Small intestine (tissue), 16 donors: ENCODE measurements at places on chromosomes 11 and 22.

DNA sequence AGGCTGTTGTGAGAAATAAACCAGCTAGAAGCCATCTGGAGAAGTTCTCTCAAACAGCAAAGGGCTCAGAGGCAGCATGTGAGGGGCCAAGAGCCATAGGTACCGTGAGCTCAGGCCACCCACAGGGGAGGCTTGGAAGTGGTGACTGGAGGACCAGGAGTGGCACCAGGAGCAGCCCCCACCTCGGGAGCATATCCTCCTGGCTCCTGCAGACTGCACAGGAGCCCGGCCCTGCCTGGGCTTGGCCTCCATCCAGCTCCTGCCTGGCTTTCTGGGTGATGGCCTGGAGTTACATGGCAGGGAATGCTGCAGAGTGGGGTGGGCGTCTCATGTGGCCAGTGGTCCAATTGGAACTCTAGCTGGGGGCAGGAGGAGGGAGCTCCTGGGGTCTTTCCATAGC lies 4.2 kb upstream of the MPPED1 start:
- peaks cover 19% of the 10 kb centered on the region for H3K27me3 ChIP-seq
- no peak overlapping the region for H3K4me3 ChIP-seq
- H3K27ac ChIP-seq: no peak overlapping the region
- no peaks in the 10 kb centered on the region for H3K36me3 ChIP-seq
- DNase-seq: no peak
- no peaks in the 10 kb centered on the region for H3K4me1 ChIP-seq

- H3K27me3 ChIP-seq: no peaks in the 10 kb centered on the region
- H3K36me3 ChIP-seq: no peaks in the 10 kb centered on the region
- DNase-seq: no peak
- no peak overlapping the region for H3K4me3 ChIP-seq
- H3K4me1 ChIP-seq: peaks cover 23% of the 10 kb centered on the region
These were observed 17.0 kb downstream of the THY1 start for GRCh38 chr11:119406005-119406404.

GRCh38 chr11:101617735-101618332 lies 34.0 kb upstream of the TRPC6 start:
- H3K4me3 ChIP-seq: no peak overlapping the region
- no peak for DNase-seq
- no peak overlapping the region for H3K27ac ChIP-seq

- H3K36me3 ChIP-seq: no peaks in the 10 kb centered on the region
- no peaks in the 10 kb centered on the region for H3K27me3 ChIP-seq
- H3K4me3 ChIP-seq: no peak overlapping the region
- no peak for DNase-seq
- no peak overlapping the region for H3K27ac ChIP-seq
These were observed 32.9 kb downstream of the SMCO4 start for GRCh38 chr11:93510196-93510873.

DNA sequence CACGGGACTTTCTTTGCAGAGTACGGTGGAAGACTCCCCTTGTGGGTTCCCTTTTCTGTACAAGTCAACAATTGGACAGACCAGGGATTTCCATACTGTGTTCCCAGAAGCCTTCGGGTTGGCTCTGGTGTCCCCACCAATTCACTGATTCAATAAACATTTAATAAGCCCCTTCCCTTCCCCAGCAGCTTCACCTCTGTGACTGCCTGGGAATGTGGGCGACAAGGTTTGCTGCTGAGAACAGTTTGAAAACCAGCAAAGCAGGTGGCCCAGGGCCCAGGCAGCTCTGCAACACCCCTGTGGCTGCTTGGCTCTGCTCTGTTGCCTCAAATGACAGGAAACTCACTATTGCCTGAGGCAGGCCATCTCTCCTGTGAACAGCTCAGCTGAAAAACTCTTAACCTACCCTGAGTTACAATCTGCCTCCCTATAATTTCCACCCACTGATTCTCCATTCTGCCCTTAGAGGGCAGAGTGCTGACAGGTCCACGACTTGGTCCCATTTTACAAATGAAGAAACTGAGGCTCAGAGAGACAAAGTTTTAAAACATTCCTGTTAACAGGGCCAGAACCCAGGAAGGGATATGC lies 10.4 kb downstream of the ADORA2A start:
- peaks cover 2% of the 10 kb centered on the region for H3K36me3 ChIP-seq
- DNase-seq: no peak

DNA sequence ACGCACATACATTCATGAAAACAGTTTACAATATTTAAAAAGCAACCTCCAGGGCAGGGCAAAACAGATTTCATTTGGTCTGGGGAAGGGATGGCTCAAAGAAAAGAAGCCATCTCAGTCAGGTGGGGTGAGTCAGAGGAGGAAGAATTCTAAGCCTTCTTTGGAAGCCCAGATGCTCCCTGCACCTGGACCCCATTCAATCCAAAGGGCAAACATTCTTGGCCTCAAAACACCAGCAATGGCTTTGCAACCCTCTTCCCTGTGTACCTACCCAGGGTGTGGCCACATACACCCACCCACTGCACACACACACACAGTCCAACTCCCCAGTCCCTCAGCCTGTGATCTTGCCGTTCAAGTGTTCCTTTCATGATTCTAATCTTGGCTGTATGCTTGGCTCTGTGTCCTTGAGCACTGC lies 2.0 kb downstream of the KCNE3 start:
- peak overlapping the region; percentile 86 for H3K27ac ChIP-seq
- H3K4me3 ChIP-seq: no peak overlapping the region
- H3K36me3 ChIP-seq: no peaks in the 10 kb centered on the region
- DNase-seq: peak; percentile 83
- H3K27me3 ChIP-seq: no peaks in the 10 kb centered on the region

- no peak for DNase-seq
- no peaks in the 10 kb centered on the region for H3K4me1 ChIP-seq
- H3K4me3 ChIP-seq: no peak overlapping the region
- H3K27ac ChIP-seq: no peak overlapping the region
- H3K27me3 ChIP-seq: no peaks in the 10 kb centered on the region
These were observed 16.4 kb downstream of the NRIP3 start for GRCh38 chr11:8987446-8987845.

GRCh38 chr11:102276362-102276761 lies 40.9 kb upstream of the BIRC3 start:
- no peak for DNase-seq
- H3K4me3 ChIP-seq: no peak overlapping the region
- no peaks in the 10 kb centered on the region for H3K36me3 ChIP-seq
- H3K27ac ChIP-seq: no peak overlapping the region
- peaks cover 6% of the 10 kb centered on the region for H3K4me1 ChIP-seq

GRCh38 chr11:2533587-2534133 lies 88.9 kb downstream of the KCNQ1 start:
- H3K27ac ChIP-seq: no peak overlapping the region
- no peak overlapping the region for H3K4me3 ChIP-seq
- no peaks in the 10 kb centered on the region for H3K27me3 ChIP-seq
- no peaks in the 10 kb centered on the region for H3K4me1 ChIP-seq
- DNase-seq: peak; percentile 76
- H3K36me3 ChIP-seq: peaks cover 23% of the 10 kb centered on the region

GRCh38 chr11:76621868-76622267 lies 48.7 kb downstream of the LRRC32 start:
- H3K36me3 ChIP-seq: no peaks in the 10 kb centered on the region
- H3K4me1 ChIP-seq: no peaks in the 10 kb centered on the region
- H3K27ac ChIP-seq: no peak overlapping the region
- H3K27me3 ChIP-seq: no peaks in the 10 kb centered on the region
- H3K4me3 ChIP-seq: no peak overlapping the region

GRCh38 chr11:78350646-78351165 lies 66.9 kb downstream of the GAB2 start:
- H3K36me3 ChIP-seq: no peaks in the 10 kb centered on the region
- no peaks in the 10 kb centered on the region for H3K27me3 ChIP-seq
- no peak overlapping the region for H3K4me3 ChIP-seq
- H3K4me1 ChIP-seq: peaks cover 26% of the 10 kb centered on the region

DNA sequence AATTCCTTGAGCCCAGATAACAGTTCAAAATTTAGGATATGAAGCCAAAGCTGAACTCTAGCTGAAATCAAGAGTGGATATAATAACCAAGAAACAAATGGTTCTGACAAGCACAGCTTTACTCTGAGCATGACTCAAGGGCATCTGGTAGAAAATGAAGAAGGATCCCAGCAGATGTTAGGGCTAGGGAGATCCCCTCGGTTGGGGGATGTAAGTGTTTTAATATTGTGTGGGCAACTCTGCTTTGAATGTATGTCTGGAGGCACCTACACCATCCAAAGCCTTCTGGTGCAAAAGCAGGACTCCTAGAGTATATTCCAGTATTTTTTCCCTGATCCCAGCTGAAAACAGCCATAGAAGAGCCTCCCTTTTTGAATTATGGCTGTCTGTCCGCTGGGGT lies 61.7 kb downstream of the FLI1 start:
- no peak overlapping the region for H3K4me3 ChIP-seq
- peaks cover 3% of the 10 kb centered on the region for H3K36me3 ChIP-seq
- H3K27me3 ChIP-seq: no peaks in the 10 kb centered on the region
- no peaks in the 10 kb centered on the region for H3K4me1 ChIP-seq

DNA sequence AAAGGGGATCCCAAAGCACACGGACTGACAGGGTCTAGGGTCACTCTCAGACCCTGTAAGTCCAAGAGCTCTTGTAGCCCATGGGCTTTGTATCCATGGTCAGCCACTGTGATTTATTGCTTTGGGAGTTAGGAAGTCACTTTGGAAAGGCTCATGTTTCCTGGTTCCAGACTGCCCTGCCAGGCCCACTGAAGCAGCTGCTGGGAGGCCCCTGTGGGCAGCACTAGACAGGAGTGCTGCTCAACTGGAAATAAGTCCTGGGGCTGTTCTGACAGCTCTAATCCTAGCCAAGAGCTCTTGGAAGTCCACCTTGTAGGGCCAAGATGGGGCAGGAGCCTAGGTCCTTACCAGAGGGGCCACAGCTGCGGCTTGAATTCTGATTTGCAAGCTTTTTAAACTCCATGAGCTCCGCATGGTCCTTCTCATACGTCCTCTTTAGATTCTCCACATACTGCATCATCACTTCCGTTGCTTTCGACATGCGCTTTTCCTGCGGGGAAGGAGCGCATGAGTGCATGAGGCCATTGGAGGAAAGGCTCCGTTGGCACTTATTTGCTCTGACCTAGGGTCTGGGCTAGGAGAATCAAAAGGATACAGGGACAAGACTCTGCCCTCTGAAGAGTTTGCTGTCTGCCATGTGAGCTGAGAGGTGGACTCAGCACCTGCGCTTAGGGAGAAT lies 32.2 kb upstream of the LYVE1 start:
- H3K27me3 ChIP-seq: no peaks in the 10 kb centered on the region
- H3K4me3 ChIP-seq: no peak overlapping the region
- H3K36me3 ChIP-seq: no peaks in the 10 kb centered on the region
- peaks cover 5% of the 10 kb centered on the region for H3K4me1 ChIP-seq
- H3K27ac ChIP-seq: no peak overlapping the region

DNA sequence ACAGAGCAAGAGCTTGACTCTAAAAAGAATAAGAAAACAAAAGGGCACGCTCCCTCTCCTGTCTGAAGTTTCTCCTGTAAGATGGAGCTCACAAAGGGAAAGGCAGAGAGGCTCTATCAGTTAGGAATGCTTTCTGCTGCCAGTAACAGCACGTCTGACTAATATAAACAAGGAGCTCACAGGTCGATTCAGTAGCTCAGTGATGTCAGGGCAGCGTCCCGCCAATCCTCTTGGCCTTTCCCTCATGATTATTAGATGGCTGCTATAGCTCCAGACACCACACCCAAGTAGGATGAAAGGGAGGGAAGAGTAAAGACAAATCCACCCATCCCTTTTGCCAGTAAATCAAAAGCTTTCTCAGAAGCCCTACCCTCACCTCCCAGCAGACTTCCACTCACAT lies 51.3 kb upstream of the HMGXB4 start:
- H3K36me3 ChIP-seq: no peaks in the 10 kb centered on the region
- no peaks in the 10 kb centered on the region for H3K27me3 ChIP-seq

GRCh38 chr11:112403432-112403831 lies 142.8 kb upstream of the PLET1 start:
- H3K36me3 ChIP-seq: no peaks in the 10 kb centered on the region
- no peaks in the 10 kb centered on the region for H3K4me1 ChIP-seq
- DNase-seq: no peak
- no peak overlapping the region for H3K27ac ChIP-seq

DNA sequence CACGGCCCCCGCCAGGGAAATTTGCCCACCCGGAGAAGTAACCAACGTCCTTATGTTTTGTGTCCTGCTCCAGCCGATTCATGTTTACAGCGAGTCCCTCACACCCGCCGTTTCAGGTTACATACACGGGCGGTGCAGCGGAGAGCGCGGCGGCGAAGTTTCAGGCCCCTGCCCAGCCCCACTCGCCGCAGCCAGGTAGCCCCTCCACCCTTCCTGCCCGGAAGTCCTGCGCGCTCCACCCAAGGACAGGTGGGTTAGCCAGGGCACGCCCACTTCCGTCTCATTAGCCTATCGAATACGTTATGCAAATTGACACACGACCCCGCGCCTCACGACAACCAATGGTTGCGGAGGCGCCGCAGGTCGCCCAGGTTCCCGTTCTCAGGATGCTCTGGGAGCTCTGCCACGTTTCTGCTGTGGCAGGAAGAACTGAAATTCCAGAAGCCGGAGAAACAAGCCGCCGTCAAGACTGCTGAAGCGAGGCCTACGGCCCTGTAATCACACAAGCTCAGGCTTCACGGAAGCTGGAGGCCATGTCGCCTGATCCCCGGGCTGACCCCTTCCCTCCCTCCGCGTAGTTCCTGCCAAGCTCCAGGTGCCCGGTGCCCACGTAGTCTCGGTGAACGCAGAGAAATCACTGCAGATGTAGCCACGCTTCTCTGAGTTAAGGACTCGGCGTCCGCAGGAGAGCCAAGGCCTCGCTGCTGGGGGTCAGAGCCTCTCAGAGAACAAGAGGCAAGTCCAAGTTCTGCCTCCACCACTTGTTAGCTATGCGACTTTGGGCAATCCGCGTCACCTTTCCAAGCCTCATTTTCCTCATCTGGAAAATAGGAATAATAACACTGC lies 22.4 kb upstream of the MYH9 start:
- DNase-seq: peak; percentile 99
- peaks cover 25% of the 10 kb centered on the region for H3K4me1 ChIP-seq
- H3K36me3 ChIP-seq: no peaks in the 10 kb centered on the region
- no peaks in the 10 kb centered on the region for H3K27me3 ChIP-seq
- H3K27ac ChIP-seq: peak overlapping the region; percentile 86
- peak overlapping the region; percentile 61 for H3K4me3 ChIP-seq

GRCh38 chr11:122650619-122651018 lies 4.9 kb upstream of the UBASH3B start:
- H3K27ac ChIP-seq: no peak overlapping the region
- H3K4me3 ChIP-seq: no peak overlapping the region
- no peaks in the 10 kb centered on the region for H3K27me3 ChIP-seq
- H3K36me3 ChIP-seq: no peaks in the 10 kb centered on the region
- no peak for DNase-seq
- H3K4me1 ChIP-seq: no peaks in the 10 kb centered on the region

GRCh38 chr11:100777103-100777502 lies 90.0 kb downstream of the ARHGAP42 start:
- H3K27me3 ChIP-seq: no peaks in the 10 kb centered on the region
- peaks cover 4% of the 10 kb centered on the region for H3K36me3 ChIP-seq
- peak overlapping the region; percentile 34 for H3K27ac ChIP-seq
- DNase-seq: peak; percentile 91
- H3K4me1 ChIP-seq: peaks cover 8% of the 10 kb centered on the region

GRCh38 chr22:33129621-33130020 lies 71.4 kb upstream of the SYN3 start:
- no peaks in the 10 kb centered on the region for H3K27me3 ChIP-seq
- H3K4me1 ChIP-seq: no peaks in the 10 kb centered on the region
- no peak overlapping the region for H3K4me3 ChIP-seq
- no peaks in the 10 kb centered on the region for H3K36me3 ChIP-seq

- no peak for DNase-seq
- H3K36me3 ChIP-seq: peaks cover 17% of the 10 kb centered on the region
- peak overlapping the region; percentile 81 for H3K4me3 ChIP-seq
- peak overlapping the region; percentile 96 for H3K27ac ChIP-seq
- no peaks in the 10 kb centered on the region for H3K4me1 ChIP-seq
These were observed 379 bp upstream of the SLC3A2 start for GRCh38 chr11:62880231-62880802.

- no peak overlapping the region for H3K27ac ChIP-seq
- no peaks in the 10 kb centered on the region for H3K36me3 ChIP-seq
- no peaks in the 10 kb centered on the region for H3K4me1 ChIP-seq
- no peaks in the 10 kb centered on the region for H3K27me3 ChIP-seq
- DNase-seq: no peak
- H3K4me3 ChIP-seq: no peak overlapping the region
These were observed 277.5 kb downstream of the CTTN start for GRCh38 chr11:70675697-70676374.
